ENCODE measurements at places on chromosomes 3 and 15.

DNA sequence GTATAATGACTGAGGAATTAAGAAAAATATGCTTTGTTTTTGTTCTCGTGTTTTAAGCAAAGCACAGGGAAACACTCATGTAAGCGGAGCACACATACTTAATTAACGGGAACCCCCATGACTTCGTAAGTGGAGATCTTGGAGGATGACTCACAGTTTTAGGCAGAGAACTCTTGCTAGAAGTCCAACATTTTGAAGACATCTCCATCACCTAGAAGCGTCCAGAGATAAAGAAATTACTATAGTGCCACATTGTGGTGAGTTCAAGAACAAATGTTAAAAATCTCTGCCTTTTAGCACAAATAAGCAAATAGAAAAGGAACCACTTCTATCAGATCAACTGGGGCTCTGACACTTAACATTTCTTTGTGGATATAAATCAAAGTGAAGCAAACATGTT is 194.1 kb upstream of the ARHGEF26 start:
- no peak for DNase-seq

DNA sequence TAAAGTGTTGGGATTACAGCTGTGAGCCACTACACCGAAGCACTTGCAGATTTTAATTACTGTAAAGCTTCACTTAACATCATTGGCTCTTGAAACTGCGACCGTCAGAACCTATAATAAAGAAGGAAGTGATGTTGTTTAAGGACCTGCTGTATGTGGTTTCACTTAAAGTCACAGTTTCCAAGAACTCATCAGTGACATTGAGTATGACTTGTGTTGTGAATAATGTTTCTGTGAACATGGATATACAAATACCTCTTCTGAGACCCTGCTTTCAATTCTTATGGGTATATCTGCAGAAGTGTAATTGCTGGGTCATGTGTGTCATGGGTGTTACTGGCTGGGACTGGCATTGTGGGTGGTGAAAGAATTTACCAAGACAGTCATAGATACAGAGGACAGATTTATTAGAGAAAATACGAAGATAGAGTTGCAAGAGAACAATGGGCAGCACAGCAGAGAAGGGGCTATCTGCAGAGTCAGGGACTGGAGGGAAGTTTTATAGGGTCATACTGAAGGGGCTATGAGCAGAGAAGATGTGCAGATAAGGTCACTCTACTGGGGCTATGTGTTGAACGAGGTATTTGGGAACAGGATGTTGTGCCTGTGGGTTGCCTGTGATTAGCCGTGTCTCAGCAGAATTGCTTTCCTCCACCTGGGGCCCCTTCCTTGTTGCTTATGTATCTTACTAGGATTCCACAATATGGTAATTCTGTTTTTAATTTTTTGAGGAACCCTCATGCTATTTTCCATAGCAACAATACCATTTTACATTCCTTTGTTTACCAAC is 4.5 kb downstream of the NDUFB5 start:
- DNase-seq = no peak

GRCh38 chr15:90845201-90845949 is 23.0 kb upstream of the FURIN start:
- no peak for DNase-seq

GRCh38 chr3:65030847-65031463 is 343.2 kb upstream of the ADAMTS9 start:
- DNase-seq = no peak

DNA sequence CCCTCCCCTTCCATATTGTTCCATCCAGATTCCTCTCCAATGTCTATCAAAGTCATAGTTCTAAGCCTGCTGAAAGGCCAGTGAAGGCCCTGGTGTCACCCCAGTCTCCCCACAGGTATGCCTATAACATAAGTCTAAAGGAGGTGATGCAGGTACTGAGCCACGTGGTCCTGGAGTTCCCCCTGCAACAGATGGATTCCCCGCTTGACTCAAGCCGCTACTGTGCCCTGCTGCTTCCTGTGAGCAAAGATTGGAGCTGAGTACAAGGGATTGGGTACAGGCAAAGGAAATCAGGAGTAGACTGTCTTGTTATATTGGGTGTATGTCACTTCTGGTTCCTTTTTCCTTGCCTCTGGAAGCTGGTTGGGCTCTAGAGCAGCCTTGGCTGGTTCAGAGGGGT is 8.2 kb downstream of the EIF2B5 start:
- no peak for DNase-seq

GRCh38 chr15:100731267-100732152 is 129.1 kb downstream of the ASB7 start:
- no peak for DNase-seq

DNA sequence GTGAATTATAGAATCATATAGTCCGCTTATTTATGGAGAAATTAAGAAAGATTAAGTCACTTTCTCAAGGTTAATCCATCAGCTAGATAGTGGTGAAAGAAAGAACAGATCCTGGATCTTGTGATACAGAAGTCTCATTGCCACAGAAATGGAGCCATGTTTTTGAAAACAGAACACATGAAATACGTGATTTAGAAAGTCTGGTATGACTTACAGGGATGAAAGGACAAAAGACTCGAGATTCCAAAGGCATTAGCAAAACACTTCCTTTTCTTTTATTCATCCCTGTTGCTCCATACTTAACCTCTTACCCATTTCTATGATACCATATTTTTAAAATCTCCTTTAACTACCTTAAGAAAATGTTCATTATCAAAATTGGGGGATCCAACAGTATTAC is 40.0 kb upstream of the TEX9 start:
- no peak for DNase-seq

- DNase-seq = no peak
Observed at GRCh38 chr15:72196409-72197040, 1.1 kb downstream of the GRAMD2A start.

All from naive thymus-derived CD4-positive, alpha-beta T cell (primary cell).